Stomach (tissue), 19 donors: ENCODE measurements at places on chromosomes 1 and 21.

DNA sequence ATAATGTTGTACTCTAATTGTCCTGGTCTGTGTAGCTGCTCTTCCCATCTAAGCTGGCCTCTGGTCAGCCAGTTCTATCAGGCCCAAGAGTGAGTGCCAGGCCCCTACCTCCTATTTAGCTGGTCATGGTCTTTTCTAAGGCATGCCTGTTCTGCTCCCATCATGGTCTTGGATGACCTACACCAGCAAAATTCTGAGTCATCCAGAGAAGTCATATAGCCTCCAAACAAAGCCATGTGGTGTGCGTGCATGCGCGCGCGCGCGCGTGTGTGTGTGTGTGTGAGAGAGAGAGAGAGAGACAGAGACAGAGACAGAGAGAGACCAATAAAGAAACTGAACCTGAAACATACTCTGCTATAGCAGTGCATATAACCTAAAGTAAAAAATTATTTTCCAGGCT lies 254.4 kb downstream of the BRINP2 start:
- DNase-seq = no peak

- no peak for DNase-seq
Observed at GRCh38 chr1:184535191-184535970, 148.6 kb downstream of the C1orf21 start.

GRCh38 chr1:206455666-206456344 lies 14.5 kb upstream of the IKBKE start:
- DNase-seq = no peak

GRCh38 chr1:211495584-211495983 lies 3.6 kb upstream of the RD3 start:
- no peak for DNase-seq

GRCh38 chr1:44275991-44276405 lies 62.7 kb downstream of the DMAP1 start:
- no peak for DNase-seq
